Activated CD8-positive, alpha-beta memory T cell treated with anti-CD3 and anti-CD28 coated beads for 1 hour (primary cell): ENCODE measurements at places on chromosomes 2 and 18.

DNA sequence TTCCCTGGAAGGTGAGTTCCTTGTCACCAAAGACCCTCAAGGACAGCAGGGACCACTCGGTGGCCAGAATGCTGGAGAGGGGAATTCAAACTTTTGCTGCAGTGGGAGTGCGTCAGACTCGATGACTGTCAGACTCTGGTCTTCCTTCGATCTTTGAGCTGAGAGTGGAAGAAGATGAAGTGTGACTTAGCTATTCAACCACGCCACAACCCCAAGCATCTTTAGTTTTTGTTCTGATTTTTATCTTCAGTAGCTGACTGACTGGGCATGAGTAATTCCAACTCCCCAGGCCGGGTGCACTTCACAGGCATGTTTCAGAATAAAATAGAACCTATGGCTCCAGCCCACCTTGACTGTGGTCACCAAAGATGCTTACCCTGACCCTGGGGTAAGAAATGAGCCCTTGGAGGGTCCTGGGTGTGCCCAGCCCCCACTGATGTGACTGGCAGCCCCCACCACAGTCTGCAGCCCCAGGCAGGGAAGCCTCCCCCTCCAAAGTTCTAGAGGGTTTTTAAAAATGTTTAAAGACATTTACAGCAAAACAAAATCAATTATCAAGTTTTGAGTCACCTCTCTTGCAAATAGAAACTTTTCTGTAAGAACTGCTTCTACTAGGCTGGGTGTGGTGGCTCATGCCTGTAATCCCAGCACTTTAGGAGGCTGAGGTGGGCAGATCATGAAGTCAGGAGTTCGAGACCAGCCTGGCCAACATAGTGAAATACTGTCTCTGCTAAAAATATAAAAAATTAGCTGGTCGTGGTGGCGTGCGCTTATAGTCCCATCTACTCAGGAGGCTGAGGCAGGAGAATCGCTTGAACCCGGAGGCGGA, 24.9 kb upstream of the YWHAQ start:
- no peak for DNase-seq

DNA sequence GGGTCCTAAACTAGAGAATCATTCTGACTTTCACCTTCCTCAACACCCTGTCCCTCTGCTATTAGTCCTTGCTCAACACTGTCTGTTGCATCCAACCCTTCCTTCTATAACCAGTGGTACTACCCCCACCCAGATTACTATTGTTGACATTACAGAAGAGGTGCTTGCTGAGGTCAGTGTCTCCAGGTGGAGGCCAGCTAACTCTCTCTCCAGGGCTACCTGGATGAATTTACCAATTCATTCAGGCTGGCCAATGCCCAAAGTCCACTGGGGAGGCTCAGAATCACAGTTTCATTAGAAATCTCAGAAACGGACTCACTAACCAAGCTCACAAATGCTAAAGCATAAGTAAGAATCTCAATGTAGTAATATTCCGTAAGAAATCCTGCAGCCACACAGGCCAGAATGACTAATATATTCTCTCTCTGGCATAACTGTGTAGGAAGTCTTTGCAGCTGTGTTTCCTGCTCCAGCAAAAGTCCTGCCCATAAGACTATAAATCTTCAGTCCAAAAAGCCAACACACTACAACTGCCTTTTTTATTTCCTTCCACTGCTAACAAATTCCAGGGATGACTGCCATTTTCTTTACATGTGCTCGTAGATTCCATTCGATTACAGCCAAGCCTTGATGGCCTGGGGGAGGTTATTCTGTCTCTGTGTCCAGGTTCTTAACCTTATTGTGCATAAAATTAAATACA, 10.0 kb upstream of the TTR start:
- DNase-seq: no peak

DNA sequence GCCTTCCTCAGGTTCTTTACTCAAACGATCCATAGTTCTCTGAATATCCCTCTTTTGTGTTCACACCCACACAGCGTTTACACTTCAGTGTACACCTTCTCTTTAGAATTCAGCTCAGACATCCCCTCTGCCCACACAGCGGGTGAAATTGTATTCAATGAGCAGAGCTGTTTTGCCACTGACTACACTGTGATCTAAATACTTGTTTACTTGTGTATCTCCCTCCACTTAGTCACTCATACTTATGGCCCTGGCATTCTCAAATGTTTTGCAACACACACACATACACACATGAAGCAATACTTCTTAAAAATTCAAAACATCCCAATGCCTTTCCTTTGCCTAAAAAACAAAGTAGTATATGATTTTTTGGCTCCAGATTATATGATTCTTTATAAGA, 297.1 kb downstream of the TMX3 start:
- no peak for DNase-seq

DNA sequence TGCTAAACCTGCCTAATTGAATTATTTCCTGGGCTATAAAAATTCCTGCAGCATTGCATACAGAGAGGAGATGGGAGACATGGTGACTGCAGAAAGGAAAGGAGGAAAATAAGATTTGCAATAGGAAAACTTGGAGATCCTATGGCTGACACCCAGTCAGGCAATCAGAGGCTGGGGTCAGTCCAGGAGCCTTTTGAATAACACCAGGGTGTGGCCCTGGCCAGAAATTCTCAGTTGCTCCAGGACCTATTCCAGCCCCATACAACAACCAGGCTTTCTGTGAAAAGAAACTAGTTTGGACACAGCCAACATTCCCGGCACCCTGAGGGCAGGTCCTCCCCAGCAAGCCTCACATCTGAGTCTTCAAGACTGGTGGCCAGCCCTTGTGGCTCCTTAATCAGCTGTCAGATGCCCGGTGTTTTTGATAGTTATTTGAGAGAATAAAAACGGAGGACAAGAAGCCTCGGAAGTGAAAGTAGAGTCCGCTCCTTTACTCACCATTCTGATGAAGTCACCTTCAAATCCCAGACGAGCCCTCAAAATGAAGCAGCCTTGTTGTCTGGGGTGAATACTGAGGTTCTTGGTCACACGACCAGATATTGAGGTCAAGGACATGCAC, 31.1 kb upstream of the GMCL1 start:
- no peak for DNase-seq

DNA sequence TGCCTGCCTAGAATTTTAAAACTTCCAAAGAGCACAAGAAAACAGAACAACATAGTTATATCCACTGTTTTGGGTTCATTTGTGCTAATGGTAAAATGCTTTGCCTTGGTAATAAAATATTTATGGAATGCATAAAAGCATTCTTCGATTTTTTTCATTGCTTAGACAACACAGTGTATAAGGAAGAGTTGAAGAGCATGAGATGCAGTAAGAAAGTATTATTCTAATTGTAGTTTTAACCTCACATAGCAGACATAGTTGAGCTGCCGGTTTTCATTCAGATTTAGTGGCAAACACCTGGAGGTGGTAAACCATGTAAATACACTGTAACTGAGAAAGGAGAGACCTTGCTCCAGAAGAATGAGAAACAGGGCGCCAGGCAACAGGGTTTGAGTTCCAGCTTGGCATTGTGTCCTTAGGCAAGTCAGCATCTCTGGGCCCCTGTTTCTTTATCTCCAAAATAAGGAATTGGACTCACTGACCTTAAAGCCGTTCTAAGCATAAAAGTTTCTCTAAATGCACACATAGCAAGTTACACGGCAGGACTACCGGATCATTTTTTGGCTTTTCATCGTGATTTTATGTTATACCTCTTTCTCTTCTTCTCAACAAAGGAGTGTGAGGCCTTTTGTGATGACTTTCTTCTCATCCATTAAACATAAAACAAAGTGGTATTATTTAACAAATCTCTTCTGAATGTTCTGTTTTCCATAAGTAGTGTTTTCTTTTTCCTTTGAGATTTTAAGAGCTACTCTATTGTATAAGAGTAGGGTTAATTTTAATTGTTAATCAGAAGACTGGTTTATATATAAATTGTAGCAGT, 7.9 kb downstream of the UGP2 start:
- DNase-seq: no peak

DNA sequence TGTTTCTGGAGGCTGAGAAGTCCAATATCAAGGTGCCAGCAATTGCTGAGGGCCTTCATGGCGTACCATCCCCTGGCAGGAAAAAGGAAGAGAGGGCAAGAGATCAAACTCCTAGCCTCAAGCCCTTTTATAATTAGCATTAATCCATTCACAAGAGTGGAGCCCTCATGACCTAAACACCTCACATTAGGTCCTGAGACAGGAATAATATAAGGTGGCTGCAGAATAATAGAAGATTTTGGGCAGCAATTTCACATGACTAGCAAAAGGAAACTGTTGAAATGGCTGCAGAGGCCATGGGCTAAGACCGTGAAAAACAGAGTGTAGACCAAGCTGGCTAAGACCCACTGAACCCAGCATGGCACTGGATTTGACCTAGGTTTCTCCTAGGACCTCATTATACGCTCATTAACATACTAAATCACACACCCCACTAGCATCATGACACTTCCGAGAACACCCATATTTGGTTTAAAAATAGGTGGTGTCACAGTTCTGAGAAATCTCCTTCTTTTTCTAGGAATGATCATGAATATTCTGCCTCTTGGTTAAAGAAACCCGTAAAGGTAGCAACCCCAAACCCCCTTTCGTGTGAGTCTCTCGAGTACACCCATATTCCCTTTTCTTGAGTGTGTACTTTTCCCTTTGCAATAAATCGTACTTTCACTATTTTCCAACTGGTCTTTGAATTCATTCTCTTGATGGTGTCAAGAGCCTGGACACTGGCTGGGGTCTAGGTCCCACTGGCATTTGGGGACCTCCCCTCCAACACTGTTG, 3.1 kb upstream of the MYCN start:
- no peak for DNase-seq

DNA sequence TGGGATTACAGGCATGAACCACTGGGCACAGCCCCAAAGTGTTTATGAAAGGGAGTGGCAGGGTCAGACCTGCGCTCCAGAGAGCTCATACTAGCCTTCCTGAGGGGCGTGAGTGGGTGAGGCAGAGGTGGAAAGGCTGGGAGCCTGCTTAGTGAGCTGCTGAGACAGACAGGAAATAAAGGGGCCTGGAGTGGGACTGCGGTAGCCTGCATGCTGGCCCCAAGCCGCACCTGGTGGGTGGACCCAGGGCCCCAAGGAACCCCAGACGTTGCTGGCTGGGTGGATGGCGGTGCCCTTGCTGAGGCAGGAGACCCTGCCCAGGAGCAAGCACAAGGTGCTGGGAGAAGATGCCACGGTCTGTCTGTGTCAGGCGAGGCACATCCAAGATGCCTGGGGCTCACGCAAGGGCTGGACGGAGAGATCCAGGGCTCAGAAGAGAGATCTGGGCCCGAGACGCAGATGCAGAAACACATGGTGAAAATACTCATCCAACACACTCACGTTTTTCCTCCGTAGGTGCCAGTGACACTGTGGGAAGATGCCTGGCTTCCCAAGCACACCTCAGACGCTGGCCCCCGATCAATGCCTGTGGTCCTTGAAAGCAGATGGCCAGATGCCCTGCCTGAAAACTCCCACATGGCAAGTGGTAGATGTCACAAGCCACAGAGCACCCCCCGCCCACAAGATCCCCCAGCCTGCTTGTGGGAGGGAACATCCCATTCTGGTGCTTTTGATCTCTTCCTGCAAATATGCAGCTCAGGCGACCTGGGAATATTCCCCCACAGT, 151.1 kb downstream of the GLI2 start:
- DNase-seq: no peak

GRCh38 chr2:192585418-192585817, 390.7 kb upstream of the TMEFF2 start:
- no peak for DNase-seq

DNA sequence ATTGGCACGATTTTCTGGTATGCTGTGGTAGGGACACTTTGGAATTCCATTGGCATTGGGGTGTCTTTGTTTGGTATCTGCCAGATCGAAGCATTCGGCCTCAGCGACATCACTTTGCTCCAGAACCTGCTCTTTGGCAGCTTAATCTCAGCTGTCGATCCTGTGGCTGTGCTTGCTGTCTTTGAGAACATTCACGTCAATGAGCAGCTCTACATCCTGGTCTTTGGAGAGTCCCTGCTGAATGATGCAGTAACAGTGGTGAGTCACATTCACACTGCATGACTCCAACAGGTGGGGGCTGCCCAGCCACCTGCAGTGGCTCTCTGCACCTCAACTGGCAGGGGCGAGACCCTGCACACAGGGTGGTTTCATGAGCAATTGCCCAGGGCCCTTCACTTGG, 38.4 kb downstream of the SLC9A2 start:
- no peak for DNase-seq

- DNase-seq: no peak
Observed at GRCh38 chr2:16479721-16480120, 185.9 kb downstream of the CYRIA start.

- no peak for DNase-seq
Observed at GRCh38 chr2:54503192-54503591, 47.1 kb downstream of the SPTBN1 start.

- no peak for DNase-seq
Observed at GRCh38 chr2:23211987-23212583, 172.9 kb upstream of the KLHL29 start.

DNA sequence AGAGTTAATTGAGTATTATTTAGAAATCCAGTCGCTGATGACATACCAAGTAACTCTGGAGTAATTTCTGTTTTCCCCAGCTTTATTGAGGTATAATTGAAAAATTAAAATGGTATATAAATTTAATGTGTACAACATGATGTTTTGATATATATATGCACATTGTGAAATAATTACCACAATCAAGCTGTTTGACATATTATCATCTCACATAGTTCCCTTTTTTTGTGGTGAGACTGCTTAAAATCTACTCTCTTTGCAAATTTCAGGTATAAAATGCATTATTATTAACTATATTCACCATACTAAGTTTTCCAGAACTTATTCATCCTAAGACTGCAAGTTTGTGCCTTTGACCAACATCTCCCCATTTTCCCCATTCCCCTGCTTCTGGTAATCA, 25.0 kb upstream of the SPAG16 start:
- DNase-seq: no peak

DNA sequence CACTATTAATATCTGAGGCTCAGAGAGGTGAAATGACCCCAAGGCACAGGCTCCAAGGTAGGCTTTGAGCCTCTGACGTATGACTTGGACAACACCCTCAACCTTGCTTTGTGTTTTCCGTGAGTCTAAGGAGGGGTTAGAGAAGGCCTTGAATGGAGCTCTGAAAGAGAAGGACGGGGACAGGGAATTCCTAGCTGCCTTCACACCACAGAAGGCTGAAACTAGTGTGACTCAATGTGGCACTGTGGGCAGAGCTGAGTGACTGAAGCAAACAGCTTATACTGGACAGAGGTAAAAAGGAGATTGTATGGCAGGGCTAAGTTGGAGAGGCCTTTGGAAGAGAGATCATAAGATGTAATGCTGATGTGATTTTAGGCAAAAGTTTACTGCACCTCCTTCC, 3.5 kb upstream of the NCK2 start:
- DNase-seq: no peak

- no peak for DNase-seq
Observed at GRCh38 chr2:2014251-2014771, 270.0 kb upstream of the PXDN start.

- DNase-seq: no peak
Observed at GRCh38 chr18:395456-396250, 104.8 kb downstream of the COLEC12 start.

- DNase-seq: no peak
Observed at GRCh38 chr2:151264157-151264825, 2.6 kb upstream of the RBM43 start.
